ENCODE measurements at places on chromosomes 1 and 21. TPM values are rescaled to one million over a fixed set of nuclear protein-coding genes. Genes with fewer than 3 reads are reported as not detected.

Gene BARHL2
- not detected for polyA plus RNA-seq

Gene GPATCH2
- polyA plus RNA-seq, result 4.5 TPM

Gene LPAR3
- polyA plus RNA-seq, result 2.3 TPM

Gene NTNG1
- 0.72 TPM for polyA plus RNA-seq

Gene CFHR3
- 0.24 TPM for polyA plus RNA-seq
